ENCODE measurements at places on chromosomes 12 and 14.
A peak's percentile ranks its signal among the peaks of the same experiment; 100 is the strongest.

DNA sequence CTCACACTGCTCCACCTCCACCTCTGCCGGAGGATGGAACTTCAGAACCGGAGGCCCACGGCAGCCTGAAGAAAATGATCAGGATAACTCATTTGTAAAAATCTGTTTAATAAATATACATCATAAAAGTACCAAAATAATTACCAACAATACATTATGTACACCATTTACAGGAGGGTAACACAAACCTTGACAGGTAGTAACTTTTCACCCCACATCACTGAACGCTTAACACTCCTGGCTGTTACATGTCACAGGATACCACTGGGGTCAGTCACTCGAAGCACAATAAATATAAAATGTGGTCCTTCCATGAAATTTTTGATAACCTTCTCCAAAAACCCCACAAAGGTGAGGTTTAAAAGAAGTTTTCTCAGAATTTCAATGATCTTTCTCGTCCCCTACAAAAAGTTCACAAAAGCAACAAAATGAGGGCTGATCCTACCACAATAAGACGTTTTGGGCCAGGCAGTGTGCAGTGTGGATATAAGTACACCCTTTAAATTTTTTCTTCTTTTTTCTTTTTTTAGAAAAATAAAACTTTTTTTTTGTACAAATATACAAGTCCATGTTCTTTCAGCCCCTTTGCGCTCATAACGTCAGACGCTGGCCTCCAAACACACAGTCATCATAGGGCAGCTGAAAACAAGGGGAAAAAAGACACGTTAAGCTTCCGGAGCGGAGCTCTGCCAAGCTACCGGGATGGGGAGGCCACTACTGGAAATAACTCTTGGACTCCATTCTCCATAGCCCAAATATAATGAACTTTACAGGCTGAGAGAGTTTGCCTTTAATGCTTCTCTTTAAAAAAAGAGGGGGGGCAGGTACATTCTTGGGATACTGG is 2.9 kb downstream of the NFKBIA start:
- no peak for DNase-seq

GRCh38 chr14:75418850-75419768 is 8.7 kb upstream of the JDP2 start:
- DNase-seq, result no peak

DNA sequence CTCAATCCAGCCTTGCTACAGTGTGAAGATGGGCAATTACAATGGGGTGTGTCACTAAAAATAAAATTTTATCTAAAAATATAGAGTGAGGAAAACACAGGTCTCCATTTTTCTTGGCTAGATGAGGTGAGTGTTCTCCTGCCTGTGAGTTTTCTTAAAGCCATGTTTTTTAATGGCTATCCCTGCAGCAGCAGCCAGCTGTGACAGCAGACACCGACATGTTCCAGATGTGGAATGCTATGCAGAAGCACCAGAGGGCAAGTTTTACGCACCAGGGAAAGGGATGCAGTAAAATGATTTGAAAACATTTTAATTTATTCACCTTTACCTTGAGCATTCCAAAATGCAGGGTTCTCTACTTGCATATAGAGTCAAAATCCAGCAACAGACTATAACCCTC is 577.0 kb upstream of the STXBP6 start:
- no peak for DNase-seq

DNA sequence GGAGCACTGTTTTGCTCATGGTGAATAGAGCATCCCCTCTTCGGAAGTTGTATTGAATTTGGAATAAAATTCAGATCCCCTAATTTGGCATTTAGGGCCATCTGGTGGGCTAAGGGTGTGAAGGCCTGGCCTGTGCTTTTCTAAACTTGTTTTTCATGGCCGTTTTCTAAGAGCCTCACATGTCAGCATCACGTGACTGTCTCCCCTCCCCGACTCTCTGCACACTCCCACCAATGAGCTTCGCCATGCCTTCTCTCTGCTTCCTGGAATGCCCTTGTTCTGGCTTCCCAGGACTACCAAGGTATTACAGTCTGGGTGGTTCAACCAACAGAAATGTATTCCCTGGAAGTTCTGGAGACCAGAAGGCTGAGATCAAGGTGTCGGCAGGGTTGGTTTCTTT is 85.3 kb downstream of the PRIMA1 start:
- DNase-seq, result no peak

- DNase-seq, result no peak
Measured at GRCh38 chr14:43172899-43173548, 1334.1 kb downstream of the FSCB start.

- no peak for DNase-seq
Measured at GRCh38 chr12:108641446-108642268, 8.0 kb upstream of the SELPLG start.

GRCh38 chr12:904010-904414 is 45.5 kb downstream of the RAD52 start:
- DNase-seq, result no peak

DNA sequence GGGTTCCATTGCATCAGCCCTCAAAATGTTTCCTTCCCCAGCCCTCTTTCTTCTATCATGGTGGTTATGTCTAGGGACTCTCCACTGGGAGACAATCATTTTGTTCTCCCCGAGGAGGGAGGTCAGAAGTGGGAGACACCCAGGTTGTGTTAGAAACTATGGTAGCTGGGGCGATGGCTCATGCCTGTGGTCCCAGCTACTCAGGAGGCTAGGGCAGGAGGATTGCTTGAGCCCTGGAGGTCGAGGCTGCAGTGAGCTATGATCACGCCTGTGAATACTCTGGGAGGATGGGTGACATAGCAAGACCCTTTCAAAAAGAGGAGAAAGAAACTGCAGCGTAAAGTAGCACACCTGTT is 13.0 kb upstream of the LRRC23 start:
- no peak for DNase-seq

DNA sequence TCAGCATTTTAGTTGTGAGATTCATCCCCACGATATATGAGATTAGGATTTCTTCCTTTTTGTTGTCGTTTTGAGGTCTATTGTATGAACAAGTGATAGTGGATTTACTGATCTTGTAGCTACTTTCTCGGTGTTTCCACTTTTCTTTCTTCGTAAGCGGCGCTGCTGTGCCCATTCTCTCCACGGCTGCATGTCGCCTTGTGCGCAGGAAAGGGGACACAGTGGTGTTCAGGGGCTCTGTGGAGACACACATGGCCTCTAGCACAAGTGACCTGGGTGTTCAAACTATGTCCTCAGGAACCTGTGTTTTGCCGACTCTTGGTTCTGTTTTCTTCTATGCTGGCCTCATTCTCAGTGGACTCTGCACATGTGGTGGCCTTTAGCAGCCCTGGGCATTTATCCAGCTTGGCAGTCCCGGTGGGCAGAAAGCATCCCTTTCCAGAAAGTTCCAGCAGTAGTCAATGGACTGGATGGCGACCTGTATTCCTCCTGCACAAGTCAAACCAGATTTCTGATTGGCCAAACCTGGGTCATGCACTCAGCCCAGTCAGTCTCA is 18.7 kb downstream of the CKAP4 start:
- no peak for DNase-seq

- no peak for DNase-seq
Measured at GRCh38 chr12:76275511-76276093, 72.6 kb downstream of the BBS10 start.

GRCh38 chr14:58428118-58428683 is 682 bp downstream of the KIAA0586 start:
- DNase-seq, result peak; percentile 12

GRCh38 chr14:80465546-80466220 is 254.4 kb upstream of the DIO2 start:
- no peak for DNase-seq

All from HuH-7.5 (cell line).